ENCODE measurements at places on chromosomes 11 and 22.

DNA sequence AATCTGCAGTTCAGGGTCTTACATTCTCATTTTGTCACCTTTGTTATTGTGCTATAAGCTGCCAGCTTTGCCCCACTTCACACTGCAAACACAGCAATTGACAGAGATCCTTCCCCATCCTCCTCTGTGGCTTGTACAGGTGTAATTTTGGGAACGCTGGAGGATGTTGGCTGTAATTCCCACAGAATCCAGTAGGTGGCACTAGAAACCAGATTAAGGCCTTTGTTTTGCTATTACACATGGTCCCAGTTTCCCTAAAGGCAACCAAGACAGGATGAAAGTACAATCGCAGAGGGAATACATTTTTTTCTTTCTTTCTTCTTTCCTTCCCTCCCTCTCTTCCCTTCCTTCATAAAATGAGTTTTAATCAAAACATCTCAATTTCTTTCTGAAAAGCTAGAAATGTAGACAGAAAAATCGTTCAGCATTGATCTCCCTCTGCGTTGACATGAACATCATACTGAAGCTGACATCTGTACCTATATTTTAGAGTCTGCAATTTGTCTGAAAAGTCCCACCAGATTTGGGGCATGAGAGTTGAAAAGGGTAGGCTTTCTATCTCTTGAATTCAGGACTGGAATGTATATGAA, 21.3 kb upstream of the NELL1 start:
- peak; percentile 58 for DNase-seq

- no peak for DNase-seq
These were observed 76.9 kb upstream of the SLC6A5 start for GRCh38 chr11:20522536-20522935.

- DNase-seq: peak; percentile 80
These were observed at the start of gene OR52N2 for GRCh38 chr11:5808500-5809121. Gene OR52N2 (plus strand): TSS chr11:5808924. CDS start chr11:5820336, 11,412 bp downstream.

DNA sequence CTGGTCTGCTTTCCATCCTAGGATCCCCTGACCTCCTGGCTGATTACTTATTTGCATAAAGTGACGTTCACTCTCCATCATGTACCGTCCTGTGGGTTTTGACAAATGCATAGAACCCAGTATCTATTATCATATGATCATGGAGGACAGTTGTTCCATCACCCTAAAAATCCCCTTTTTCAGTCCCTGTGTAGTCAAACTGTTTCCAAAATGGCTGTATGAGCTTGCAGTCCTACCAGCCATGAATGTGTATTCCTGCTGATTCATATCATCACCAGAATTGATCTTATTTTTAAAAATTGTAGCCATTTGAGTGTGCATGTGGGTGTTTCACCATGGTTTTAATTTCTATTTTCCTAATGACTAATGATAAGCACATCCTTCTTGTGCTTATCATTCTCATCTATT, 108.8 kb downstream of the MPPED1 start:
- no peak for DNase-seq

GRCh38 chr11:24589064-24589463, 92.2 kb downstream of the LUZP2 start:
- no peak for DNase-seq

DNA sequence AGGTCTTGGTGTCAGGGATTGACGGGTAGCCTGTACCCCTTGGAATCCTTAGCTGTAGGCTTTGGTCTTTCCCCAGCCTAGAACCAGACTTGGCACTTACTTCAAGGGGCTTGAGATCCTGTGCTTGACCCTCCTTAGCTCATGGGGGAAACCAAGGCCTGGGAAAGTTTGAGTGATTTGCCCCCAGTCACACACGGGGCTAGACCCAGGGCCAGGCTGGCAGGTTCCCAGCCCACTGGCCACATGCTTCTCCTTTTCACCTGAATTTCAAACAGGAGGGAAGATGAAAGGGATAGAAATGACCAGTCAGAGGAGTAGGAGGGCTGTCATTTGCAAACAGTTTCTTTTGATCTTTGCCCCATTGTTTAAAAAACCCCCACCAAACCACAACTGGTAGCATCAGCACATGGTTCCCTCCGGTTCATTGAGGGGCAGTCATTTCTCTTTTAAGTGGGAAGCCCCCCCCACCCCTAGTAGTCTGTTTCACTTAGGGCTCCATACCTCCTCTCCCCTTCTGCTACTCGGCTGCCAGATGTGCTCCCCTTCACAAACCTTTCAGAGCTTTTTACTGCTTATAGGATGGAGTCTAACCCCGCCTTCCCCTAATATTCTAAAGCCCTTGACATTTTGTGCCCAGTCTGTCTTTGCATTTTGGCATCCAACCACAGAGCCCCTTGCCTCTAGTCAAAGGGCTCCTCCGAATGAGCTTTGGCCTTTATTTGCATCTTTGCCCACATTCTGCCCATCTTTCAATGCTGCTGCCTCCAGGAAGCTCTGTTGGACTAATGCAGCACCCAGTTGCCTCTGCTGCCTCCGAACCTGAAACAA, 37.6 kb downstream of the ZNRF3 start:
- no peak for DNase-seq

DNA sequence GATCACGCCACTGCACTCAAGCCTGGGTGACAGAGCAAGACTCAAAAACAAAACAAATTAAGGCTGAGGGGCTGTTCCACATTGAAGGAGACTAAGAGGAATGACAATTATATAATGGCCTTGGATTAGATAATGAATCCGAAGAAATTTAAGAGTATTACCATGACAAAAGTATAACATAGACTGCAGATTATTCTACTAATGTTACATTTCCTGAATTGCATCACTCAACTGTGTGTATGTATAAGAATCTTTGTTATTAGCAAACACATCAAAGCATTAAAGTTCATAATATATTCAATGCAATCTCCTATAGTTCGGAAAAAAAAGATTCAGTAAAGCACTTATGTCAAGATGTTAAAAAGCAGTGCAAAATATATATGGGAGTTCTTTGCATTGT, 27.5 kb downstream of the CSTF3 start:
- no peak for DNase-seq

GRCh38 chr11:119461229-119461963, 38.4 kb upstream of the THY1 start:
- no peak for DNase-seq

- no peak for DNase-seq
These were observed 141.7 kb downstream of the CHST1 start for GRCh38 chr11:45523760-45524159.

- no peak for DNase-seq
These were observed 181.7 kb upstream of the ZC3H12C start for GRCh38 chr11:109911488-109911887.

- no peak for DNase-seq
These were observed 1.2 kb downstream of the FAM89B start for GRCh38 chr11:65573391-65574079.

DNA sequence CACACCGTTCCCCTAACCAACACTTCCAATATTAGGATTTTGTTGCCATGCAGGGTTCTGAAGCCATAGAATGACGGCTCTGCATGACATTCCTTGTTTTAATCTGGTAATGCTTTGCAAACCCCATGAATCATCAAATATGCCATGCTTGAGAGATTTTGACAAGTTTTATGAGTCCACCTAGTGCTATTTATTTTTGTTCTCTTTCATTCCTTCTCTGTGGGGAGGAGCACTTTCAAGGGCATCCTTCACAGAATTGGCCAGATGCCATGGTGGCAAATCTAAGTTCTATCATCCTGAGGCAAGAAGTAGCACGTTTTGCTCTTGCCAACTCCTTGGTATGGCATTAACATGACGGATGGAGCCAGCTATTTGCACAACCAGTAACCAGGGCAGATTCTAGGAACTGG, 268.4 kb downstream of the FAM76B start:
- DNase-seq: peak; percentile 6

DNA sequence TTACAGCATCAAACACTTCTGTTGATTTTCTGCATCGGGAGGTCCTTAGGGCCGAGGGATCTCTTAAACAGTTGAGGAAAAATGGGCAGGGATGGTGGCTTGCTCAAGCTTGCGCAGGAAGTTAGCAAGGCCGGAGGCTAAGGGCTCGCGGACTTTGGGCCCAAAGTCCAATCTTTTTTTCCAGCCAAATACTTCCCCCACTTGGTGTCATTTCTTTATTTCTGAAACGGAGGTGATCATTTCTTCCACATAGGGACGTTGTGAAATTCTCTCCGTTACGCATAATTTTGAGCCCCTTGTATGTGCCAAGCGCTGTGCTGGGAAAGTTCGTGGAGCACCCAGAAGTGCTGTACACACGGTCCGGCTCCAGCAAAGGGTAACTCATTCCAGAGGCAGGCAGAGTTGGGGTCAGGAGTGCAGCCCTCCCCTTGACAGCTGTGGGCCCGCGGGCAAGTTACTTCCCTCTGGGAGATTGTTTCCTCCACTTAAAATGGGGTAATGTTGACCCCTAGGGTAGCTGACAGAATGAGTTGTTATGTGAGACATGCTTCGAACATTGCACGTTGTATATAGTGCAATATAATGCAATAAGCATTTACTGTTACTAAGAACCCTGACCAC, 809 bp downstream of the MIEF1 start:
- no peak for DNase-seq

DNA sequence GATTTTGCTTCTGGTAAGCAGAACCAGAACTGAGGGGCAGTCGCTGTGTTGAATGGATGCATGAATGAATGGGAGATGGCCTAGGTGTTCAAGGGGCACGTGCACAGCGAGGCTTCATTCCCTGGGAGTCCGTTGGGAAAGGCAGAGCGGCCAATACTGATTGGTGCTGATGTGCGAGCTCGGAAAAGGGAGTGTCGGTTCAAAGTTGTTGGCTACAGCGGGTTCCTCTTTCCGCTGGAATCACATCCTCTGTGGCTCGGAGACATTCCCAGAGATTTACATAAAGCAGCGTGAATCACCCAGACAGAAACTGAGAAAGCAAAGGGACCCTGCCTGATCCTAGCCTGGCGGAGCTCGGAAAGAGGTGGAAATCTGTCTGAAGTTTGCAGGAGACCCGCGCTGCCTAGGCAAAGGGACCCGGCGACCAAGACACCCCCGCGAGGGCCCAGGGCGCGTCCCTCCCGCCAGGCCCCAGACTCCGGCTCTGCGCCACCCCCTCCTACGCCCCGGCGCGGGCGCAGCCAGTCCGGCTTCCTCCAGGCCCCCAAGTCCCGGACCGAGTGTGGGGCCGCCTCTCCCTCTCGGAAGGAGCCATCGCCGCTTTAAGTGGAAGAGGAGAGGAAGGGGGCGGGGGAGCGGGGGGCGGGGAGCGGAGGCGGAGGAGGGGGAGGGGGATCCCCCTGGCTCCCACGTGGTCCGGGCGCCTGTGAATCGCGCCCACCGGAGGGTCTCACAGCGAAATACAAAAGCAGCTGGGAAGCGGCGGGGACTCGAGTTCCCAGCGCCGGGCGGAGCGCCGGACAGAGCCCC, at the start of gene FJX1:
TSS of gene FJX1 (plus strand) at position 774 of the 810 bp plus-strand sequence. CDS start 177 bp downstream, outside the sequence.
- DNase-seq: no peak

- no peak for DNase-seq
These were observed 28.6 kb downstream of the SAMM50 start for GRCh38 chr22:43983808-43984207.

DNA sequence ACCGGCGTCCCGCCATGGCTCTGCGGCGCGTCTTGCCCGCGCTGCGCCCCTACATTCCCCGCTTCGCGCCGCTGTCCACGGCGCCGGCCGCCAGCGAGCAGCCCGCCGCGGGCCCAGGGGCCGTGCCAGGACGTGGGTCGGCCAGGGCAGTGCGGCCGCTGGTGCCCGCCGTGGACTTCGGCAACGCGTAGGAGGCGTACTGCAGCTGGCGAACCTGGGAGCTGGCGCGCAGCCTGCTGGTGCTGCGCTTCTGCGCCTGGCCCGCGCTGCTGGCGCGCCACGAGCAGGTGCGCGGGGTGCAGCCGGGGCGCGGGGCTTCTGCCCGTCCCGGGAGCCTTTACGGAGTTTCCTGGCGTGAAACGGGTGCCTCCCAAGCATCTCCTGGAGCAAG, 20.1 kb downstream of the DGCR6L start:
- DNase-seq: no peak

- no peak for DNase-seq
These were observed 55.1 kb downstream of the IRAG1 start for GRCh38 chr11:10638316-10638925.

GRCh38 chr11:121554552-121554951, 101.8 kb upstream of the SORL1-AS1 start:
- DNase-seq: no peak

GRCh38 chr11:69204941-69205742, 49.4 kb downstream of the SMIM38 start:
- no peak for DNase-seq

DNA sequence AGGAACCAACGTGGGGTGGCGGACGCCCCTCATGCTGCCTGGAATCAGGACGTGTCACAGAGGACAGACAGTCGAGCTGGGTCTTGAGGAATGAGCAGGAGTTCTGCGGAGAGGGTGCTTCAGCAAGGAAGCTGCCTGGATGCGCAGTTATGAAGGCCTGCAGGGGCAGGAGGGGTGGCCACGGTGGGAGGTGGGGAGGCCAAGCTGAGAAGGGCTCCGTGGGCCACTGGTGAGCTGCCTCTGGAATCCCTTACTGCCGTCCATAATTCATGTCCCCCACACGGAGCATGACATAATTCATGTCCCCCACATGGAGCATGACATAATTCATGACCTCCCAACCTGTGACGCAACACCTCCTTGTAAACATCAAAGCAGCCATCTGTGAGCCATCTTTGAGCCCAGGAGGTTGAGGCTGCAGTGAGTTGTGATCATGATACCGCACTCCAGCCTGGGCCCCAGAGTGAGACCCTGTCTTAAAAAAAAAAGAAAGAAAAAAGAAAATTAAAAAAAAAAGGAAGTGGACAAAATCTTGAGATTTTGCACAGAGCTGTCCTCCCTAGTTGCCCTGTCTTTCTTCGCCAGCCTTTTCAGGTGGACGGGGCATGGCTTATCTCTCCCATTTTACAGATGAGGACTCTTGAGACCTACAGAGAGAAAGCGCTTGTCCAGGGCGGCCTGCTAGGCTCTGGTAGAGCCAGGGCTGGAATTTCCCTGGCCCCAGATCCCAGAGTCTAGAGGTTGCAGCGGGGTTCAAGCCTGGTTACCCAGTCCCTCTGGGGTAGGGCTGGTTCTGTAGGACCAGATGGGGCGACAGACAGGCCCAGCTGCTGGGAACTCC, 24.3 kb upstream of the PICK1 start:
- no peak for DNase-seq
